CD4-positive, alpha-beta memory T cell (primary cell): ENCODE measurements at places on chromosomes 6 and 20. TPM values are rescaled to one million over a fixed set of nuclear protein-coding genes. Genes with fewer than 3 reads are reported as not detected.

- peaks cover 20% of the 10 kb centered on the region for H3K36me3 ChIP-seq
- no peaks in the 10 kb centered on the region for H3K4me1 ChIP-seq
- H3K27ac ChIP-seq, result no peak overlapping the region
- H3K4me3 ChIP-seq, result no peak overlapping the region
Measured at GRCh38 chr20:32168184-32168910, 39.2 kb downstream of the PLAGL2 start.

DNA sequence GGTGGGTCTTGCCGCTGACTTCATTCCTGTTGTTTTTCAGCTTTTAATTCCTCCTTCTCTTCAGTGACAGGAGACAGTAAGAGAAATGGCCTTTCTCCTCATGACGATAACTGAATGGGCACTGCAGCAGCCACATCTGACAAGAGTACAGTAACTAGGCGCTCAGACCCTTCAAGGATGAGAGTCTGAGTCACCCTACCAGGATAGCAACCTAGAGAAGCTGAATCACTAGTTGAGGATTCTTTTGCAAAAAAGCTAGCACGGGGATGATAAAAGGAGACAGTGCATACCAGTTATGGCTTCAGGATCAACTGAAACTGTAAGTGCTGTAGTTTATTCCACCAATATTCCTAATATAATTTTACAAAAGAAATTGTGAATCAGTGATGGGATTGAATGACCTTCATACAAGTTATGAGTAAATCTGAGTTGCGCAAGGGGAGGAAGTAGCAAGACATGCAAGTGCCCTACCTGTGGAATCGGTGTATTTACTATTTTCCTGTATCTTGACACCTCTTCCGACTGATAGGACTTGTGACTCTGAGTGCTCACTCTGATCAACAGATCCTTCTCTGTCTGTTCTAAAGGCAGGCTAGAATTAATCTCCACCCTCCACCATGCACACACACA, 161.8 kb upstream of the GRIK2 start:
- H3K27ac ChIP-seq, result no peak overlapping the region
- H3K4me3 ChIP-seq, result no peak overlapping the region
- no peaks in the 10 kb centered on the region for H3K4me1 ChIP-seq
- DNase-seq, result no peak

- no peak overlapping the region for H3K27ac ChIP-seq
- H3K27me3 ChIP-seq, result no peaks in the 10 kb centered on the region
- no peak for DNase-seq
- no peaks in the 10 kb centered on the region for H3K36me3 ChIP-seq
- no peak overlapping the region for H3K4me3 ChIP-seq
Measured at GRCh38 chr6:152588456-152588855, 48.7 kb downstream of the SYNE1 start.

GRCh38 chr20:37798312-37798711, 104.5 kb downstream of the CTNNBL1 start:
- H3K27ac ChIP-seq, result no peak overlapping the region
- H3K27me3 ChIP-seq, result no peaks in the 10 kb centered on the region
- no peak overlapping the region for H3K4me3 ChIP-seq
- no peak for DNase-seq
- H3K4me1 ChIP-seq, result no peaks in the 10 kb centered on the region
- H3K36me3 ChIP-seq, result peaks cover 14% of the 10 kb centered on the region

DNA sequence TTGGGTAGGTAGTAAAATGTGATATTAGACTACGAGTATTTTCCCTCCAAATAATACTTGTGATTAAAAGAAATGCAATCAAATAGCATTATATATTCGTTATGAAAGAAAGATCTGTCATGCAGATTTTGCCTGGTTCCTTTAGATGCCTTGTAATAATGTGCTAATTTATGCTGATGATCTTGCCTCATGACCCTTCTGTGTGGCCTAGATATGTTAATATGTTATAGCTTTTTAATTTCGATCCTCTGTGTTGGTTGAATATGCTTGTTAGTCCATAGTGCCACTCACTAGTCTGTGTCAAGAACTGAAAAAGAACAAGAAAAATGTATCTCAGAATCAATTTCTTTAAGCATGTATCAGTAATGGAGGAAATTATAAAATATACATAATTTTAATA, 31.9 kb downstream of the CDKAL1 start:
- no peaks in the 10 kb centered on the region for H3K36me3 ChIP-seq
- no peaks in the 10 kb centered on the region for H3K27me3 ChIP-seq
- no peak overlapping the region for H3K4me3 ChIP-seq

The HLA-DRA gene
- total RNA-seq, result 25.1 TPM

- DNase-seq, result no peak
- H3K36me3 ChIP-seq, result no peaks in the 10 kb centered on the region
- H3K27me3 ChIP-seq, result no peaks in the 10 kb centered on the region
- H3K4me3 ChIP-seq, result no peak overlapping the region
- peaks cover 32% of the 10 kb centered on the region for H3K4me1 ChIP-seq
- H3K27ac ChIP-seq, result no peak overlapping the region
Measured at GRCh38 chr6:159933077-159933476, 35.8 kb upstream of the IGF2R start.

- H3K4me1 ChIP-seq, result no peaks in the 10 kb centered on the region
- no peak overlapping the region for H3K4me3 ChIP-seq
- H3K27ac ChIP-seq, result no peak overlapping the region
- DNase-seq, result no peak
- no peaks in the 10 kb centered on the region for H3K36me3 ChIP-seq
Measured at GRCh38 chr20:45783656-45784294, 7.9 kb downstream of the WFDC3 start.

- no peaks in the 10 kb centered on the region for H3K4me1 ChIP-seq
- no peak overlapping the region for H3K4me3 ChIP-seq
- H3K27ac ChIP-seq, result no peak overlapping the region
Measured at GRCh38 chr20:23663180-23663579, 25.4 kb upstream of the CST3 start.

DNA sequence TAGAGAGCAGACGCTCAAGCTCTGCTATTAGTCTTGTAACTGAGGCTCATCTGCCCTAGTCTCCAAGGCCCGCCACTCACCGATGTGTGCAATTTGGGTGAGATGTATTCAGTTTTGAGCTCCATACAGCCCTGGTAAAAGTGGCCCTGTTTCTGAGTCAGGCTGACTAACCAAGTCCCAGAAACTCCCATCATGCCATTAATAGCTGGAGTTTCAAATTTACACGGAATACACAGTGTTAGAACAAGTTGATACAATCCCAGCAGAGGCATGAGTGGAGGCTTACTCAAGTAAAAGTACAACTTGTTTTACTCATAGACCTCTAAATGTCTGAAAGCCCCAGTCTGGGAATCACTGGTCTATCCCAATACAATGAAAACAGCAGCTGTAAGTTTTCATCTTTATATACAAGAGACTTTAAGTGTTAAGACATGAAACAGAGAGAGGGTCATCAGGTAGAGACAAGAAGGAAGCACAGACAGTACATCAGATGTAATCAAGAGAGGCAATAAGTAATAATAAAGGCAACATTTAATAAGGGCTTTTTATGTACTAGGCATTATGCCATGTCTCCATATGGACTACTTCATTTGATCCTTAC, 42.4 kb downstream of the RTN4IP1 start:
- H3K27me3 ChIP-seq, result no peaks in the 10 kb centered on the region
- H3K27ac ChIP-seq, result no peak overlapping the region
- H3K4me3 ChIP-seq, result no peak overlapping the region
- H3K36me3 ChIP-seq, result no peaks in the 10 kb centered on the region

- no peaks in the 10 kb centered on the region for H3K36me3 ChIP-seq
- H3K27me3 ChIP-seq, result no peaks in the 10 kb centered on the region
- no peak overlapping the region for H3K27ac ChIP-seq
- no peak overlapping the region for H3K4me3 ChIP-seq
Measured at GRCh38 chr6:74705451-74705850, 500.4 kb downstream of the COL12A1 start.

DNA sequence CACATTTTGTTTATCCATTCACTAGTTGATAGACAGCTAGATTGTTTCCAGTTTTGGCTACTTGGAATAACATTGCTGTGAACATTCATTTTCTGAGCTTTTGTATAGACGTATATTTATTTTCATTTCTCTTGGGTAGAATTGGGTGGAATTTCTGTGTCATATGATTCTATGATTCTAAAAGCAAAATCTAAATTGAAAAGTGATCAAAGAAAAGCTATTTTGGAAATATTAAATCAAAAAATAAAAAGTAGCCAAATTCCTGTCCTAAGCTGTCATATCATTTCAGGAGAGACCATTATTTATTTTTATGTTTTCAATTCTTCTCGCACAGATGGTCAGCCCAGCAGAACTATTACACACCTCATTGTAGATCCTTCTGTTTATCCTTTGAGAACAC, 229.2 kb downstream of the COL12A1 start:
- H3K4me1 ChIP-seq, result no peaks in the 10 kb centered on the region
- no peak overlapping the region for H3K27ac ChIP-seq
- H3K36me3 ChIP-seq, result no peaks in the 10 kb centered on the region

- H3K27me3 ChIP-seq, result no peaks in the 10 kb centered on the region
- H3K27ac ChIP-seq, result no peak overlapping the region
- no peak overlapping the region for H3K4me3 ChIP-seq
Measured at GRCh38 chr6:79750806-79751205, 119.7 kb downstream of the SH3BGRL2 start.

The TMC2 gene
- not detected for total RNA-seq

The SEL1L2 gene
- not detected for total RNA-seq

DNA sequence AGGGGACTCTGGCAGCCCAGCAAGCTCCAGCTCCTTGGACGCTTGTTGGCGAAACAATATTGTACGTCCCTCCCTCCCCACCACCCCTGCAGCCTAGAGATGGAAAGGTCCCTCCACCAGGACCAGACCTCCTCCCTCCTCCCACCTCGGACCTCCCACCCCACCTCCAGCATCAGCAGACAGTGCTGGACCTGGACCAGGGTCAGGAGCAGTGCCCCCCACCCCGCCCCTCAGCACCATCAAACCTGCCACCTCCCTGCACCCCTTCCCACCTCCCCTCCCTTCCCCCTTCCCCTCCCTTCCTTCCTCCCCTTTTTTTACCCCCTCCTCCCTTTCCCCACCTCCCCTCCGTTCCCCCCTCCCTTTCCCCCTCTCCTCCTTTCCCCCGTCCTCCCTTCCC, 98.4 kb downstream of the TAF4 start:
- H3K27ac ChIP-seq, result no peak overlapping the region
- no peaks in the 10 kb centered on the region for H3K4me1 ChIP-seq
- no peak overlapping the region for H3K4me3 ChIP-seq
- no peaks in the 10 kb centered on the region for H3K27me3 ChIP-seq

The PROKR2 gene
- not detected for total RNA-seq

The TBXT gene
- not detected for total RNA-seq

GRCh38 chr6:104958178-104959025, 1.5 kb downstream of the LIN28B start:
- no peaks in the 10 kb centered on the region for H3K36me3 ChIP-seq
- no peaks in the 10 kb centered on the region for H3K4me1 ChIP-seq
- H3K27me3 ChIP-seq, result peaks cover 36% of the 10 kb centered on the region

The WFDC5 gene
- not detected for total RNA-seq
